Effector memory CD4-positive, alpha-beta T cell (primary cell): ENCODE measurements at places on chromosomes 5 and 9.

DNA sequence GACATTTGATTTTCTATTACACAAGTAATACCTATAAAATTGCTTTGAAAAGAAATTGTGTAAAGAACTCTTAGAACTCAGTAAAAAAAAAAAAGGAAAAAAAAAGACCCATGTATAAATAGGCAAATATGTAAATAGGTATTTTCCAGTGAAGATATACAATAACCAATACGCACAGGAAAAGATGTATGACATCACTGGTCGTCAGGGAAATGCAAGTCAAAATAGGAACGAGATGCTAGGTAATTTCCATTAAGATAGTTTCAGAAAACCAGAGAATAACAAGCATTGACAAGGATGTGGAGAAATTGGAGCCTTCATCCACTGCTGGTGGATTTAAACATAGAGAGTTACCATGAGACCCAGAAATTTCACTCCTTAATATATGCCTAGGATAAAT, 708.8 kb downstream of the MTRR start:
- no peak for DNase-seq

DNA sequence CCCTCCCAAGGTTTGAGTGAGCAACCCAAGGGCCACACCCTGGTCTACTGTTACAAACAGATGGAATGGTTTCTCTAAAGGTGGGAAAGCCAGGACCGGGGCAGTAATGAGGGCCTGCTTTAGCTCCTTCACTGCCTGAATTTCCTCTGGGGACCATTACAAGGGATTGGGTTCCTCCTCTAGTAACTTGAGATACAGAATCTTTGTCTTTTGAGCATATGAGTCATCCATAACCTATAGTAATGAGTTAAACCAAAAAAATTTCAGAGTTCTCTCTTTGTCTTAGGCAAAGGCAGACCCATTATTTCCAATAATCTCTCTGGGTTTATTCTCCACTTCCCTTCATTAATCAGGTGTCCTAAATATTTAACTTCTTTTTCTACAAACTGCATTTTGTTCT, 618.8 kb downstream of the HINT1 start:
- DNase-seq, result no peak

DNA sequence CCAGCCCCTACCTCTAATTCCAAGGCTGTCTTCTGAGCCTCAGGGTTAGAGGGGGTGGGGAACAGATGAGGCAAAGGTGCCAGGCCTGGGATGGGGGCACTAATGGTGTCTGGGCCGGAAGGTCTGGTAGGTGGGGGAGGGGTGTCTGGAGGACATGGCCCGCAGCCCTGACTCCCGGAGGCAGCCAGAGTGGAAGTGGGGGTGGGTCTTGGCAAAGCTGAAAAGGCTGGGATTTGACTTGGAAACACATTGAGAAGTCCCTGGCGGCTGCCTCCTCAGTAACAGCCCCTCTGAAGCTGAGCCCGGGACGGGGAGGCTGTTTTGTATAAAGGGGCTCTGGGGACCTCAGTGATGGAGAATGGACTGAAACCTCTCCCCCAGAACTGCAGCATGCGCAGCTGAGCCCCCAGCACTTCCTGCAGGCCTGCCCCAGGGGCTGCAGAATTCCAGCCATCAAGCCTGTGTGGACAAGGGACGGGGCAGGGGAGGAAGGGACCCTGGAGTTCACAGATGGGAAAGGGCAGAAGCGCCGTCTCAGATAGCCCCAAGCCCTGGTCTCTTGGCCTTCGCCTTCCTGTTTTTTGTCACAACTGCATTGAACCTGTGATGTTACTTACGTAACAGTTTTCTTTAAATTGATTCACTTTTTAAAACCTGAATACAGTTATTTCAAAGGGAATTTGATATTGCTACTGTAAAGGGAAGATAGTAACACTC, 49.3 kb upstream of the SYNPO start:
- DNase-seq, result no peak

DNA sequence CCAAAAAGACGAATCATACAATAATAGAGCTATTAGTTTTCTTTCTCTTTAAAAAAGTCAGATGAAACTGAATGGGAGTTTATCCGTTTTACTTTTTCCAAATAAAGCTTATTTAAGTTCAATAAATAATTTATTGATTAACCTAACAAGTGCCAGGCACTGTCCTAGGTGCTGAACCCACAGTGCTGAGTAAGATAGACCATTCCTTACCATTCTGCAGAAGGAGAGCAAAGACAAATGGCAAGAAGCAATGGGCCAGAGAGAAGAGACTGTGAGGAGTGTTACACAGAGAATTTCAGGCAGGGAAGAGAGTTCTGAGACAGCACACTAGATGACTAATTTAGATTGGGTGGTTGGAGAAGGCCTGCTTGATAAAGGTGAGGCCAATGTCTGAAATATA, 127.2 kb downstream of the AUH start:
- DNase-seq, result no peak

DNA sequence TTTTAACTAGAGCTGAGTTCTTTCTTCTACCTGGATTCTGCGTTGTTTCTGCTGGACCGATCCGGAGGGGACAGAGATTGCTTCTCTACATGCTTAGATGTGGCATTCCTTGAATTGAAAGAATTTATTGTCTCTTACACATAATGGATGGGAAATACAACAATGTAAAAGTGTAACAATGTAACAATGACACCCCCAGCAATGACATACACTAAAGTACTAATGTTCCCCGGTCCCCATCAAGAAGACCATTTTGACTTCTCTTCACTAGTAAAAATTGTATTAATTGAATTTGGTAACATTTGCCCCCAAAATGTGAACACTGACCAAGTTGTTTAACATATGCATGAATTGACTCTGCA, 760.2 kb downstream of the TAF11L14 start:
- no peak for DNase-seq

DNA sequence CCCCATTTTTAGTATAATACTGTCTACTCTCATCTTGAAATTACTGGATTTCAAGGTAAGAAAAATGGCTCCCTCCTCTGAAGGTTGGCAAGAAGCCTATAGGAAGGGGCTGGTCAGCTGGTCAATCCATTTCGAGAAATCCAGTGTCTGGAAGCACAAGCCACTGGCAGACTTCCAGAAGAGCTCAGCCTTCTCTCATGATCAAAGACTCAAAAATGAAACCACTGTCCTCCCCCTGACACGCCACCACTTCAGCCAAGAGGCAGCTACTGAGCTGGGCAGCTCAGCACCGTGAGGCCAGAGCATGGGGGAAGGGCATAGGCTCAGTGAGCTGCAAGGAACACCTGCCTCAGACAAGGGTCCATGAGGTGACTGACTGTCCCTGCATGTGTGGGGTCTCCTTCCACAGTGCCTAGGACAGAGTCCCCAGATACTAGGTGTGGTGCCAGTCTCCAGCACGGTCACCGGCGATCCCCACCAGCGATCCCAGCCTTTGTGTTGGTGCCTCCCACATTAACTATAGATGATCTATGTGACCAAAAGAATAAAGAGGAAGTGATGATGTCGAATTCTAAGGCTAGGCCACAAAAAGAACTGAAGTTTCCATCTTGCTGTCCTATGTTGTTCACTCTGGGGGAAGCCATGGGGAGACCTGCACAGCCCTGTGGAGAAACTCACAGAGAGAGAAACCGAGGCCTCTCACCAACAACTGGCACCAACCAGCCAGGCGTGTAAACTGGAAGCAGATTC, 100.1 kb upstream of the LRRTM2 start:
- no peak for DNase-seq

- no peak for DNase-seq
Observed at GRCh38 chr9:2307480-2307879, 292.3 kb downstream of the SMARCA2 start.

GRCh38 chr5:129906177-129906887, 2.1 kb downstream of the CHSY3 start:
- no peak for DNase-seq

- no peak for DNase-seq
Observed at GRCh38 chr5:38802125-38802524, 43.7 kb upstream of the OSMR start.

- DNase-seq, result no peak
Observed at GRCh38 chr5:119404033-119404432, 48.2 kb downstream of the TNFAIP8 start.

GRCh38 chr5:32625547-32625946, 40.2 kb downstream of the SUB1 start:
- DNase-seq, result no peak

DNA sequence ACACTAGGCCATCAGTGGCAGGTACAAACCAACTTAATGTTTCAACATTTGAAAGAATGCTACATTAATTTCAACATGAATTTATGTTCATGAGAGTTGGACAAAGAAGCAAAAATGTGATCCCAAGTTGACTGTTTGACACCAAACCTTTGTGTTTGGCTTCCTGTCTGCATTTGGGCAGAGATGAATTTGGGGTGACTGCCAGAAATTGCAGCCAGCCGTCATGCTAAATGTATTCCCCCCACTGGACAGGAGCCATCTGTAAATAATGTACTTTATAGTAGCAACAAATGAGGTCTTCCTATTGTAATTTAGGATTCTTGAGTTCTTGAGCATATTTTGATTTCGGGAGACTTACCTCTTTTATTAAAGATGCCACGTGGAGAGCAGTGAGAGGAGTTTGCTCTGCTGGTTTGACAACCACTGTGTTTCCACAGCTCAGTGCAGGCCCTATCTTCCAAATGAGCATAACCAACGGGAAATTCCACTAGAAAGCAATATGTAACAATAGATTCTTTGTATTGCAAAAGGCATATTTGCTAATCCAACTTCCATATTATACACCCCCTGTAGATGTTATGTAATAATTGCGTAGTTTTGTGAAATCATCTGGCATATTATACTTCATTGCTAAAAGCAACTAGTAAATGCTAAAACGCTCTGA, 27.6 kb downstream of the ALDH1A1 start:
- no peak for DNase-seq
